ENCODE measurements at places on chromosomes 7 and 10.

DNA sequence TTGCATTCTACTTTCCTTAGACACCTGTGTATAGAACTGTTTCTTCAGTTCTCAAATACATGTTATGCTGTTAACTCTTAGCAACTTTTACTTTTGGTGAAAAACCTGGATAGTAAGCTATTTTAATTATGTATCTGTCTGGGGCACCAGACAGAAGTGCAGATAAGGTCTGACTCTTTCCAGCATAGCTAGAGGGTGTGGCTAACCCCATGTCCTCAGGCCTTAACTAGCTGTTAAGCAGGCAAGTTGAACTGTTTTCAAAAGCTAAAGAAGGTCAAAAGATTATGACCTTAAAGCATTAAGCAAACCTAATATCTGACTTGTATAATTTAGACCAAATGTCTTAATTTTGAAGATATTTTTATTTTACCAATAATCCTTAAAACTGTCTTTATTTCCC is 45.1 kb upstream of the INHBA start:
- no peak for DNase-seq

- no peak for DNase-seq
Measured at GRCh38 chr7:133275446-133276095, 22.7 kb downstream of the EXOC4 start.

DNA sequence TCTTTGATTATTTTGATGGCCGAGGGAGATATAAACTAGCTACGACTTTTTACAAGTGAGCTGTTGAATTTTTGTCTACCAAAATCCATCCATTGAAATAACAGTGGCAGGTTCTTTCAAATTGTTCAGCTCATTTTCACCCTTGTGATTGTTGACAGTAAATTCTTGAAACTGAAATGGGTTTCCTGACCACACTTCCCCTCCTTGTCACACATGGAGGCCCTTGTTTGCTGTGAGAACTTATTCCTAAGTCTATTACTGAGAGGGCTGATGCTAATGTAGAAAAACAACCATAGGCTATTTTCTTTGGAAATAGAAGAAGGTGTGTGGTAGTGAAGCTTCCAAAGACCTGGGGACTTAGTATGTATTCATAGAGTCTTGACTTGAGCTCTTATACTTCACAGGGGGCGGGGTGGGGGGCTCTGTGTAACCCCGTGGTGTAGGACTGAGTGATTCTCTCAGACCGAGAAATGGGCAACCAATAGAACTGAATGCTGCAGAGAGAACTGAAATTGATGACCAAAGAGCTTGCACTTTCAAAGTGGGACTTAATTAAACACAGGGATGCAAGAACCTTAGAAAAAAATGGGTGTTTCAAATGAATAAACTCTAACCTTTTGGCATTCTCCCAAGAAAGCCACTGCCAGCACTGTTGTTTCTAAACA is 718.9 kb downstream of the CCSER2 start:
- DNase-seq = no peak

- no peak for DNase-seq
Measured at GRCh38 chr7:113936982-113937381, 18.2 kb upstream of the PPP1R3A start.

GRCh38 chr10:78663721-78664120 is 405.0 kb upstream of the ZMIZ1 start:
- no peak for DNase-seq

DNA sequence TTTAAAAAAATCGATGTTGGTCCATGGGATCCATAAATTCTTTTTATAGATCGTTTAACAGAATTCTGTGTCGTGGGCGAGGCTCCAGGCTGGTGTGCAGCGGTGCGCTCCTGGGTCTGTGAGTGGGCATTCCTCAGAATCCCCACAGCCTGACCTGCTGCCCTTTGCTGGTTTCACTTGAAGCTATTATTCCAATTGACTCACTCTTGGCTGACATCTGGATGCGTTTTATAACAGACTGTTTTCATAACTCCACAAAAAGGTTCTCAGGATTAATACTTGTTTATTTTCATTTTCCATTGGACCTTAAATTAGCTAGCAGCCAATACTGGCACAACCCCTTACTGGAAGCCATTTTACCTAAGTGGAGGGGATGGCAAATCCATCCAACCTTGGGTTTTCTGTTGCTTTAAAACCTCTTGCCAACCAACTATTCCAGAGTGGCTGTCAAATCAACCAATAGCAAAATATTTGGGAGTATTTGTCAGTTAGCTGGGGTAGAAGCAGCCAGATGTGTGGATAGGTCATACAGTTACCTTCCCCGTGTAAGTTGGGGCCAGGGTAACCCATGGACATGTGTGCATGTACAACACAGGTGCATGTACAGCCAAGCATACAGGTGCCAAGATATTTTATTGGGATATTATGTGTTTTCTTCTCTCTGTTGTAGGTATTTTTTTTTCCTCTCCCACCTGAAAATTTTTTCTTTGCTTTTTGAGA is 160.7 kb upstream of the ZNF32 start:
- DNase-seq = no peak

DNA sequence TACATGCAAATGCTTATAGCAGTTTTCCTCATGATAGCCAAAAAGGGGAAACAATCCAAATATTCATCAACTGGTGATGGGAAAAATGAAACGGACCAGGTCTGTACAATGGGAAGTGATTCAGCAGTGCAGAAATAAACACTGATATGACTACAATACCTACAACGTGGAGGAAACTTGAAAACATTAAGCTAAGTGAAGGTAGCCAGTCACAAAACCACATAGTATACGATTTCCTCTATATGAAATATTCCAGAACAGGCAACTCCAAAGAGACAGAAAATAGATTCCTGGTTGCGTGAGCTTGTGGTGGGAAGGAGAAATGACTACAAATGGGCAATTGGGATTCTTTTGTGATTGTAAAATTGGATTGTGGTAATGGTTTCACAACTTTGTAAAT is 263.1 kb upstream of the PITRM1 start:
- no peak for DNase-seq
